ENCODE measurements at places on chromosomes 3 and 15.

- no peak for DNase-seq
Observed at GRCh38 chr3:24119321-24119751, 174.2 kb downstream of the NR1D2 start.

- no peak for DNase-seq
Observed at GRCh38 chr15:30675126-30675525, 49.2 kb downstream of the ARHGAP11B start.

- DNase-seq, result no peak
Observed at GRCh38 chr3:188434594-188434993, 280.6 kb downstream of the LPP start.

- no peak for DNase-seq
Observed at GRCh38 chr3:177683586-177683985, 486.3 kb upstream of the TBL1XR1 start.

DNA sequence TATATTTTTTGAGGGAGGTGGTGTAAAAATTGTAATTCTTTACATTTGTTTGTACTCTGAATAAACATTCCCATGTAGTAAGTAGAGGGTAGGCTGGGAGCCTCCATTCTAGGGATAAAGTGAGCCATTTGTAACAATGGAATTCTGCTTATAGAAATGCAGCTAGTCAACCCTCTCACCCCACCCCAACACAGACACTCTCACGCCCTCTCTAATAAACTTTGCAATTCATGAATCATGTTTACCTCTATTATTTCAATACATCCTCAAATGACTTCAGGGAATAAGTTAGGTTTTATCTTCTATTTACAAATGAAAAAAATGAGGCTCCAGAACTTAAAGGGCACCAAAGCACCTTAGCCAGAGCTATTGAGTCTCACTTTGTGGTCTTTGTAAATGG is 56.5 kb upstream of the PDZRN3 start:
- DNase-seq, result no peak

GRCh38 chr3:31762097-31762764 is 218.8 kb downstream of the OSBPL10 start:
- DNase-seq, result no peak

- DNase-seq, result no peak
Observed at GRCh38 chr3:62249855-62250543, 123.4 kb downstream of the FEZF2 start.

- peak; percentile 49 for DNase-seq
Observed at GRCh38 chr3:123390865-123391600, 57.9 kb downstream of the ADCY5 start.

DNA sequence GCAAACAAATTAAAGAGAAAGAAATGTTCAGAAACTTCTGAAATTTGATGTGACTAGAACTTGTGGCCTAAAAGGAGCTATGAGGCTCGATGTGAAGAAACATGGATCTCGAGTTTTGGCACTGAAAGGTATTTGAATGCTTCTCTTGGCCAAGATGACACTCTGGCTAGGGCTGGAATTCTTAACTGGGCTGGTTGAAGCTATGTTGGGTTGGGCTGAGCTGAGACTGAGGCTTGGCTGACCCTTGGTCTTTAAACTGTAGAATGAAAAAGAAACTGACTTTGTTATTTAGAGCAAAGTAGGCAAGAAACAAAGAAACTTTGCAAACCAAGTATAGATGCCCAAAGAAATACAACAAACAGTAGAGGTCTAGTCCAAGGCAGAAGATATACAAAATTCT is 28.1 kb upstream of the CLDN16 start:
- no peak for DNase-seq

DNA sequence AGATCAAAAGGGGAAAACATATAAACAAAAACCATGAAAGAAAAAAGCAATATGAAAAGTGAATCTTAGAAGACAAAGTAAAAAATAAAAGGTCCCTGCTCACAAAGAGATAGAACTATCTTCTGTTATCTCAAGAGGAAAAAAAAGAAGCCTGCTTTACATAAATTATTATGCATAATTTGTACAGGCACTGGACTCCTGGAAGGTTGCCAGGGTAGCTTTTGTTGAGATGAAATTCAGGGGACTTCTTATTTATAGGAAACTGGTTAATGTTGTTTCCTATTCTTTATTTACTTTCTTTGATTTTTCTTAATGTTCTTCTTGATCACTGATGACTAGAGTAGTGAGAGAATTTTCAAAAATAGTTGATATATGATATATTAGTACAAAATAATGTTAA is 66.9 kb downstream of the PPM1L start:
- no peak for DNase-seq

DNA sequence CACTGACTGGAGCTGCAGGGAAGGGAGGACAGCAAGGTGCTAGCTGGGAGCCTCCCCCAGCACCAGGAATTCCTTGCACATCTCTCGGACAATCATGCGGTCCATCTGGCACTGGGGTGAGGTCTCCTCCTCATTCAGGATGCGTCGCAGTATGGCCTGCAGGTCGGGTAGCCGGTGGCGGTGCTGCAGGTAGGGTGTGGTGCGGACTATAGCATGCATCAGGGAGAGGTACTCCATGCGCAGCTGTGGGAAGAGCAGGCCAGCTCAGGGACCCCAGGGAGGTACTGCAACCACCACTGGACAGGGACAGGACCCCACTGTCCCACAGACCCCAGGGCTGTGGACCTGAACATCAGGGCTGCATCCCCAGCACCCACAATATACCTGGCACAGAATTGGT is 11.2 kb downstream of the NCKIPSD start:
- no peak for DNase-seq

DNA sequence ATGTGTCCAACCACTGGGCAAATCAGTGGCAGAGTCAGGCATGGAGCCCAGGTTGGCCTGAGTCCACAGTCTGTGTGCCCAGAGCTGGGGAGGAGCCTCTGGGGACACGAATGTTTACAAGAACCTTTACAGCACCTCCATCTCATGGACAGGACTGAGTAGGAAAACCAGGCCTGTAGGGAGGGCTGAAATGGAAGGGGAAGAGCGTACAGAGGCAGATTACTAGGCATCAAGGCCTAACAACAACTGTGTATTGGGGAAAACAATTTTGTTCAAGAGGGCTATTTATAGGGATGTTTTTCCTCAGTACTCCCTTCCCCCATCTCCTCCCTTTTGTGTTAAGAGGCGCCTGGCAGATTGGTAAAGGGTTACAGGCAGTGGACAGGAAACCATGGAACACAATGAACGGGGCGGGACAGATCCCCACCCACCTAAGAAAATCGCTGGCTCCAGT is 15.1 kb upstream of the ARHGAP31 start:
- DNase-seq, result peak; percentile 66

GRCh38 chr15:78325092-78325843 is 14.9 kb upstream of the CRABP1 start:
- DNase-seq, result no peak

- no peak for DNase-seq
Observed at GRCh38 chr3:60931452-60931851, 319.8 kb downstream of the FHIT start.

DNA sequence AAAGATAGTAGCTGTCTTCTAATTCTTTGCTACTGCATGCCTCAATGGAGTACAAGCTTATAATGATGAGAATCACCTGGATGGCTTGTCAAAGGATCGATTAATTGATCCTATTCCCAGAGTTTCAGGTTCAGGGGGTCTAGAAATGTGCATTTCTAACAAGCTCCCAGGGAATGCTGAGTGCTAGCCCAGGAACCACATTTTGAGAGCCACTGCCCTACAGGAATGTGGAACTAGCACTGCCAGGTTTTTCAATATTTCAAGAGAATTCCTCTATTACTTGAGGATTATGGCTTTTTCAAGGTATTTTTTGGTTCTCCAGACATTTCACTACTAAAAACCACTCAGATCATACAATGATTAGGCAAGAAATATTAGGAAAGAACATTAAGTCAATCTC is 52.7 kb downstream of the RARB start:
- no peak for DNase-seq

DNA sequence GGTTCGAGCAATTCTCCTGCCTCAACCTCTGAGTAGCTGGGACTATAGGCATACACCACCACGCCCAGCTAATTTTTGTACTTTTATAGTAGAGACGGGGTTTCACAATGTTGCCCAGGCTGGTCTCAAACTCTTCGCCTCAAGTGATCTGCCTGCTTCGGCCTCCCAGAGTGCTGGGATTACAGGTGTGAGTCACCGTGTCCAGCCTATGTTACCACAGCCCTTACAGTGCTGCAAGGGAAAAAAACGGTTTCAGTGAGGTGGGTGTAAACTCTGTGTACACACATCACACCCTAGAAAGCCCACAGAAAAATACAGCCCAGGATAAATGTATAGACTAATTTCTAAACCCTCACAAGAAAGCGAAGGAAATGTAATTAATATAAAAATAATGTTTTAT is 103.5 kb upstream of the AKAP13 start:
- no peak for DNase-seq

DNA sequence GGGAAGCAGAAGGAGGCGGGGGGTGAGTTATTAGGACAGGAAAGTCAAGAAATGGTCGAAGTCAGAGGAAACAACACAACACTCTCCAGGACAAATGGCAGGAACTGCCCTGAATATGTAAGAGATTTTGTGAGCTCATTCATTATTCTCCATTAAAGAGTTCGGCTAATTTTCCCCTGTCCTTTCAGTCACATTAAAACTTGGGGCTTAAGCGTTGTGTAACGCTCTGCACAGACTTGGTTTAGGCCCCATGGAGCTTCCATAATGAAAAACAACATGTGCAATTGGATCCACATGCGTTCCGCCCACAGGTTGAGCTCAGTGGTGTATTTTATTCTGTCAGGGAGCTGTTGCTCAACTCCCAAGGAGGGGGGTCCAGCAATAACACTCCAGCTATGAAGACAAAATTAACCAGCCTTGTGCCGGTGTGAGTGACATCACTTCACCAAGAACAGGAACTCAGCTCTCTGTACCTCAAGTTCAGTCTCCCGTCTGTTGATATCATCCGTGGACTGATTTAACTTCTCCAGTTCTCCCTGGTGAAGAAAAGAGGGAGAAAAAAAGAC is 2.3 kb downstream of the SH3BP5 start:
- no peak for DNase-seq

DNA sequence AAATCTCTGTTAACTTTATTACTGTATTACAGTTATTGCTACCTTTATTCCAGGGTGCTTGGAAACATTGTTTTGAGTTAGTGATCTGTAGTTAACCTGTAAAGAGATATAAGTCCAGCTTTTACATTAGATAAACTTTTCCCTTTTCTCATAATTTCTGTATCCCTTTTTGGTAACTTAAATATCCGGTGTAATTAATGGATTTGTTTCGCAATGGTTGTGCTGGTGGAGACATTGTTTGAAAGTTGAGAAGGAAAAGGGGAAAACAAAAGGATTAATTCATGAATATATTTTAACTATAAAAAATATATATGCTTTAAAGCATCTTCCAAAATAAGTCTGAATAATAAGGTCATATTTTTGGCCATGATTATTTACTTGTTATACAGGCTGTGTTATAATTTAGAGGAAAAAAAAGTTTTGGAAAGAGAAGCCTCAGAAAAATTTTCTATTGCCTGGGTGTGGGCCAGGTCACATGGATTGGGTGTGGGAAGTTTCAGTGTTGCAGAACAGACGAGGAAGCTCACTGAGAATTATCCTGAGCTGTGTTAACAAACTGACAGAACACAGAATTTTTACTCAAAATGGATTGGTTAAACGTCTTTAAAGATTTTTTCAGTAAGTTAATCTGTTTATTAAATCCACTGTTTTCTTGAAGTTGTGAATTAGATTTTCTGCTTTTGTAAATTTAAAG is 27.7 kb upstream of the IL20RB start:
- DNase-seq, result no peak

GRCh38 chr3:177610686-177611633 is 413.7 kb upstream of the TBL1XR1 start:
- DNase-seq, result peak; percentile 68

DNA sequence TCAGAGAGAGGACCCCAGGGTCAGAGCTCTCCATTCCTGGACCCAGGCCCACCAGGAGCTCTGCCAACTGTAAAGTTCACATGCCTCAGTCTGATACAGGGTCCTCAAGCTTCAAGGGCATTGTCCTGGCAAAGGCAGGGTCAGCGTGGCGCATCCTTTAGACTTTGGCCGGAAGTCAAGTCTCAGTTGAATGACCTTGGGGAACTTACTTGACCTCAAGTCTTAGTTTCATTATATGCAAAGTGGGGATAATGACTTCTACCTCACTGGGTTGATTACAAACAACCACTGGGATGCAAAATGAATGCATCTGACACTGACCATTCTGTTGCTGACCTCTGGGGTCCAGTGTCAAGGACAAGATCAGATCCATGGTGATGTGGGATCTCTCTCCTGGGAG is 70.6 kb upstream of the CTSH start:
- no peak for DNase-seq

DNA sequence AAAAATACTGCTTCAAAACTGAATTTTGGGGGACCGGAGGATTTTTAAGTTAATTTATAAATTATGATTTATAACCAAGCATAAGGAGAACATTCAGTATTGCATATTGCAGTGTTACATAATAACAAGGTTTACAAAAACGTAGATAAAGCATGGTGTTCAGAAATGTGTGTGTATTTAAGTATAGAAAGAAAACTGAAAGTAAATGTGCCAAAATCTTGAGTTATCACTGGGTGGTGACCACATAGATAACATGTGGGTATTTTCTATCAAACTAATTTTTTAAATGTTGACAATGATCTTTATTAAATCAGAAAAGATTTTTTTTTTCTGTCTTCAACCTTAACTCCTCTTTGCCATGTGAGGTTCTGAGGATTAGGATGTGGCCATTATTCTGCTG is 32.6 kb downstream of the EIF2AK4 start:
- no peak for DNase-seq

GRCh38 chr3:116474801-116475200 is 29.5 kb upstream of the LSAMP start:
- DNase-seq, result no peak

- no peak for DNase-seq
Observed at GRCh38 chr15:64560998-64561397, 100.6 kb downstream of the ZNF609 start.

GRCh38 chr3:187382609-187383151 is 14.5 kb downstream of the RTP4 start:
- no peak for DNase-seq

GRCh38 chr3:119856695-119857094 is 74.8 kb downstream of the NR1I2 start:
- no peak for DNase-seq

DNA sequence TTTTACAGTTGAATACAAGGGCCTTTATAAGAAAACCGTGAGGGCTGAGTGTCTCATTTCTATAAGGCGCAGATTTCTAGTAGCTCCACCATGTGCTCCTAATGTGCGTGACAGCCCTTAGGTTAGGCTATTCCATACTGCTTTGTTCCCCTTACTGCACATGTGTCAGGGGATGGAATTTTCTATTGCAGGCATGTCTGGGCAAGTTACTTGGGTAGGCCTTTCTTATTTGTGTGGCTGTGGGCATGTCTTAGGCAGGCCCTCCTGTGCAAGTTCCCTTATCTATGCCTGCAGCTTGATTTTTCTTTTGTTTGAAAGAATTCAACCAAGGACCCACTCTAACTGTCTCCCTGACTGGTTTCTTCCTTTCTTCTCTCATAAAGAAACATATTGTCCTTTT is 434.2 kb upstream of the CNTN3 start:
- DNase-seq, result no peak

Data from NCI-H1092 (cell line).